Stimulated activated CD8-positive, alpha-beta memory T cell treated with anti-CD3 and anti-CD28 coated beads, Interleukin-2, amount 100 ng/mL, for 48 hours (primary cell): ENCODE measurements at places on chromosomes 3 and 15.

DNA sequence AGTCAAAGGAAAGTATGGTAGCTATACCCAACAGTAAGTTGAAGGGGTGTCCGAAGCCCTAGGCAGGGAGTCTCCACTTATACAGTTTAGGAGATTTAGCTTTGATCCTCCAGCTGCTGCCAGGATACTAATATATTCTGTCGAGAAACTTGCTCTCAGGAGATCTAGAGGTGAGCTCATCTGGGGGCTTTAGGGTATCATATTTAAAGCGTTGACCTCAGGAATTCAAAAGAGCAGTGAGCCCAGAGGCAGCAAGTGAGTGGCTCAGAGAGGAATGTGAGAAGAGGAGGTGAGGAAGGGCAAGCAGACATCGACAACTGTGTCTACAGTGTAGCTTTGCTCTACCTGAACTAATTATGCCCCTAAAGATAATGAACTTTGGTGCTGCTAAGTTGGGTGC, 245.1 kb upstream of the LRTM1 start:
- no peak for DNase-seq

- DNase-seq = no peak
Observed at GRCh38 chr15:36959746-36960145, 140.6 kb downstream of the MEIS2 start.

- no peak for DNase-seq
Observed at GRCh38 chr3:6601374-6601773, 259.5 kb upstream of the GRM7 start.

DNA sequence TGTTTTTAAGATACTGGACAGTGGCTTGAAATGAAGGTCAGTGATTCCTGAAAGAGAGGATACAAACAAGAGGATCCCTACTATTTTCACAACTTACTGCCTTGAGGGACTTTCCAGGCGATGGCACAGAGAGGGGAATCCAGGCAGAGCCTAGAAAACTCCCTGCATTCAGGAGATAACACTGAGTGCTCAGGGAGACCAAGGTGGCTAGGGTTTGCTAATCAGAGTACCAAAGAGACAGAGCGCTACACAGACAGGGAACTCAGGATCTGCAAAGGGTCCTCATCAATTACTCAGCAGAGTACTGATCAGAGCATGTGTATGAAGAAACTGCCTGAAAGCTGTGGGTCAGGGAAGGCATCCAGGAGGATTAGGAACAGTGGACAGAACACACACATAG, 11.7 kb upstream of the MRPS22 start:
- no peak for DNase-seq

DNA sequence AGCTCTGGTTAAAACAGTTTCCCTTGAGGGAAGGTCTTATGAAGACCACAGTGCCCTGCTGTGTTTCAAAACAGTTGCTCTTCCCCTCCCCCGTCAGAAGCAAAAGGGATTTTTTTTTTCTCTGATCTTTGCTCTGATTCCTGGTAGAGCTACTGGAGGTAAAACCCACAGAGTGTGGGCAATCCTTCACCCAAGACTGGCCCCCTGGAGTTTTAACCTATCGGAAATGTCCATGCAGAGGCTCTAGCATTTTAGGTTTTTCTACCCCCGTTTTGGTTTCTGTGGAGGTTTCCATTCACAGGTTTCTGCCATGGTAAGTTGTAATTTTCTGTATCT, 27.7 kb downstream of the GRM2 start:
- peak; percentile 12 for DNase-seq

- DNase-seq = no peak
Observed at GRCh38 chr15:39326306-39326975, 254.4 kb upstream of the THBS1 start.

GRCh38 chr3:110344897-110345767, 726.5 kb upstream of the NECTIN3 start:
- DNase-seq = no peak

DNA sequence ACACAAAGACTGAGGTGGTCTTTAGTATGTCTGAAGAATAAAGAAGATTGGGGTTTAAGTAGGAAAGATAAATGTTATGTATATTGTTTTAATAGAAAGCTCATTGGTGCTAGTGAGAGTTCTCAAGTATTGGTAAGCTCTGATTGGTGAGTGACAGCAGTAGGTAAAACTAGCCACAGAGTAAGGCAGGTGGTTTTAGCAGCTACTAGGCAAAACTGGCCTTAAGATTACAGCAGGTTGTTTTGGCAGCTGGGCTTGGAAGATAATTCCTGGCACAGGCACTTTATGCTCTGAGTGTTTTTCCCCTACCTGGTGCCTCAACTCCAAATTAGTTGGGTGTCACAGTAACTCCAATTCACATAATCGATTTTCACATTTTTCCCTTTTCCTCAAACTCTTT, 66.3 kb downstream of the STAG1 start:
- DNase-seq = no peak

GRCh38 chr3:133038089-133038730, at the start of gene TMEM108:
TSS of gene TMEM108 (plus strand) at chr3:133038391.
- DNase-seq = no peak

DNA sequence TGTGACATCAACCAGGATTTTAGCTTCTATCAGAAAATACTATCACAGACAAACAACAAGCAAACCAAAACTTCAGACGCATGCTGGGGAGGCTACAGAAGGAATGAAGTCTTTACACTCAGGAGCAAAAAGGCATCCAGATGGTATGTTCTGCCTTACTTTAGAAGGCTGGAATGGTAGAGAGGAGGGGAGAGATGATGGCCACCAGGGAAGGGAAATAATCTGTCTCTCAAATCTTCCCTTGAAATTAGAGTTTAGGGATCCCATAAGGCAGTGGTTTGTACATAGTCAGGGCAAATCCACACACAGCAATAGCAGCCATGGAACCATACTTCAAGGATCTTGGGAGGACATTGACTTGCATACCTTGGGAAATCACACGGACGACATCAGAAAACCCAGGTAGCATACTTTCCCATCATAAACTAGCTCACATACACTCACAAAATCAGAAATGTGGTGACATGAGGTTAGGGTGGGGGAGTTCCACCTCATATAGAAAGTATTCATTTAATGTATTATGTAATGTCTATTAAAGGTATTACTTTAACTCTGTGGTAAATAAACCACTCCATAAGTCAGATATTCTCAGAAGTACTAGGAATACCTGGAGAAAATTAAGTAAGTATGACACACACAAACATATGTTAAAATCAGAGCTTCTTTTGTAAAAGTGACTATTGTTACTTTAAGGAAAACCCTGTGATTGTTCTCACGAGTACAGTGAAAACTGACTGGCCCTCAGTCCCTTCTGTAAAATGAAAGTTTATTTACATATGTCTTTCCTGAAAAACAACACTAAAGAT, 9.4 kb downstream of the BTLA start:
- DNase-seq = no peak

GRCh38 chr3:25235031-25235430, 193.0 kb upstream of the RARB start:
- no peak for DNase-seq

DNA sequence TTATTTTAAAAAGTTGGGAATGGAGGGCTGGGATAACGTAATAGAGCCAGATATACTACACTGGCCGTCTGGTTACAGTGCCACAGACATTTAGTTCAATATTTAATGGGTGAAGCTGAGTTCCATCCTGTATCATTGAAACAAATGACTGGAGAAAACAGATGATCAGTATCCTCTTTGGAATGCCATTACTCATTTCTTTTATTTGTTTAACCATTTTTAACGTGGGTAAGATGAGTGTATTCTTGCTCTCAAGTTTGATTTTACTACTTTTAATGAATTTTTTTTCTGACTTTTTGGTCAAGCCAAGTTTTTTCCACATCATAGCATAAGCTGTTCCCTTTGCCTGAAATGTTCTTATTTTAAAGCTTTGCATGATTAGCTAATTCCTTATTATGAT, 53.9 kb upstream of the GRM7 start:
- DNase-seq = no peak

DNA sequence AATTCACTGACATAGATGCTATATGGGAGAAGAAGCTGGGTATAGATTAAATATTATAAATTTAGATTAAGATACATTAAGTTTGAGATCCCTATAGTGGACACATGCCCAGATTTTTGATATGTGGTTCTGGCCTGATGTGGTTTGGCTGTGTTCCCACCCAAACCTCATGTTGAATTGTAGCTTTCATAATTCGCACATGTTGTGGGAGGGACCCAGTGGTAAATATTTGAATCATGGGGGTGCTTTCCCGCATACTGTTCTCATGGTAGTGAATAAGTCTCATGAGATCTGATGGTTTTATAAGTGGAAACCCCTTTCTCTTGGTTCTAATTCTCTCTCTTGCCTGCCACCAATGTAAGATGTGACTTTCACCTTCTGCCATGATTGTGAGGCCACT, 189.4 kb upstream of the CD96 start:
- DNase-seq = no peak

GRCh38 chr15:51647128-51647562, 24.6 kb upstream of the DMXL2 start:
- DNase-seq = no peak

DNA sequence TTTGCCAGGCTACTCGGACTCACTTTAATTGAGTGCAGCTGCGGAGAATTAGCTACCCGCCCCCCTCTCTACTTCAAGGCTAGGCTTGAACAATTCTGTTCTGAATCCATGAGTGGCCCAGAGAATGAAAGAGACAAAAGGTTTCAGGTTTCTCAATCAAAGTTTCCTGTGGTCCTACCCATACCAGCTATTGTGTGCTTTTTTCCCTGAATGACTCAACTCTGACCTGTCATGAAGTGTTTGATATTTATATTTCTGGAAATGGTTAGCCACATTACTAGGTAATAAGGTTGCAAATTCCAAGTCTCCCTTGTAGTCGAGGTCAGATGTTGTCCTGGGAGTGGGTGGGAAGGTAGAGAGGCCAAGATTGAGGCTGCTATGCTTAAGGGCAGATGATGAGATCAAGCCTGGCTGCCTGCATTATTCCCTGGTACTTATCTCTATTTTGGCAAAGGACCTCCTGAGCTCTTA, 392.7 kb upstream of the TBL1XR1 start:
- DNase-seq = no peak

DNA sequence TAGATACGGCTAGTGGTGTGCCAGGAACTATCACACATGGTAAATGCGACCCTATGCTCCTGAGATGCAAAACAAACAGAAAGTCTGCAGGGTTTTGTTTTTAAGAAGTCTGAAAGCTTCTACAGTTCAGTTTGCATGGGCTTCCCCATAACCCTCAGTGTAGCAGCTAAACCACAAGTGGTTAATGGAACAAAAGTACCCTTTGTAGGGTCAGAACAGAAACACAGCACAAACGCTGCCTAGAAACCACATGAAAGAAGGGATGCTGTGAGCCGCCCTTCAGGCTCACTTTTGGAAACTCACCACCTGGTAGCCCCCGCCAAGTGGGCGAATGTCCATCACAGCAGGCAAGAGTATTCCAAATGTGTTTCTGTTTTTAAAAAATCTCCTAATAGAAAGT, 46.2 kb downstream of the CTDSPL start:
- no peak for DNase-seq

DNA sequence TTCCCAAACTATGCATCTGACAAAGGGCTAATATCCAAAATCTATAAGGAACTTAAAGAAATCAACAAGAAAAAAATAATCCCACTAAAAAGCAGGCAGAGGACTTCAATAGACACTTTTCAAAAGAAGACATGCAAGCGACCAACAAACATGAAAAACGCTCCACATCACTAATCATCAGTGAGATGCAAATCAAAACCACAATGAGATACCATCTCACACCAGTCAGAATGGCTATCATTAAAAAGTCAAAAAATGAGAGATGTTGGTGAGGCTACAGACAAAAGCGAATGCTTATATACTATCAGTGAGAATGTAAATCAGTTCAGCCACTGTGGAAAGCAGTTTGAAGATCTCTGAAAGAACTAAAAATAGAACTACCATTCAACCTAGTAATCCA, 20.2 kb downstream of the CFAP44 start:
- no peak for DNase-seq

DNA sequence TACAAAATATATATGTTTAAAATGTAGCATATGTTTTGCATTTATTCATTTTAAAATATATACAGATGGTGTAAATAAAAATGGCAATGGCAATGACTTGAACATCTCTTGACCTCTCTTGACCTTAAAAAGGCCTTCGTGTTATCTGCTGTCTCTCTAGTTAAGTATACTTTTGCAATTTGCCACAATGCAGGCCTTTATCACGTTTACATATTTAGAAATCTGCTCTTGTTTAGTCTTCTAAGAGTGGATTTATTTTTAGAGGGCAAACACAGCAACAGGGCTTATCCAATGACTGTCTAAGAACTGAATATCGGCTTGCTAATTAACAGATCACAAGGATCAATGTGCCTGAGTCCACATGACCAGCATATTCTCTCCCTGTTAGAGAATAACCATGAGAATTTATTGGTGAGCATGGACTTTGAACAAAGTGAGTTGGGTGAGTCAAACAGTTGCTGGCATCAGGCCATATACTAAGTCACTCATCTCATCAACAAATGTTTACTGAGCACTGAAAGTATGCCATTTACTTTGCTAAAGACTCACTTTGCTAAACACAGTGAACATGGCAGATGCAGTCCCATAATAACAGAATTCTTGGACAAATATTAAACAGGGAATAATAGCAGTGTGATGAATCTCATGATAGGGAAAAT, 48.2 kb downstream of the MDFIC2 start:
- no peak for DNase-seq

GRCh38 chr3:31695280-31696008, 162.7 kb downstream of the STT3B start:
- no peak for DNase-seq

GRCh38 chr3:7977245-7978086, 524.2 kb upstream of the LMCD1 start:
- DNase-seq = no peak

- DNase-seq = no peak
Observed at GRCh38 chr3:127978636-127979035, 63.6 kb downstream of the KBTBD12 start.

DNA sequence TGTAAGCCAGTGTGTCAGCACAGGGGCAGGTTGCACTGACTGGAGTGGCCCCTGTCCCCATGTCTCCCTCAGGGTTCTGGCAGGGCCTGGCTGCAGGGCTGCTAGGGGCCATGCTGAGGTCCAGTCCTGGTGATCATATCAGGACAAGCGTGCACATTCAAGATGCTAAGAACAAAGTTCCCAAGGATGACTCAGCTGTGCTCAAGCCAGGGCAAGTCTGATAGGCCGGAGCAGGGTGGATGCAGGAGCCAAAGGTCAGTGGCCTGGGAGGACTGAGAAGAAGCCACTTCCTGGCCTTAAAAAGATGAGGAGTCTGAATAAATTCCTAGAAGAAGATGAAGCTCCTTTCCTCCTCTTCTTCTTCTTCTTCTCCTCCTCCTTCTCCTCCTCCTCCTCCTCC, 353.2 kb downstream of the AGBL1 start:
- no peak for DNase-seq

DNA sequence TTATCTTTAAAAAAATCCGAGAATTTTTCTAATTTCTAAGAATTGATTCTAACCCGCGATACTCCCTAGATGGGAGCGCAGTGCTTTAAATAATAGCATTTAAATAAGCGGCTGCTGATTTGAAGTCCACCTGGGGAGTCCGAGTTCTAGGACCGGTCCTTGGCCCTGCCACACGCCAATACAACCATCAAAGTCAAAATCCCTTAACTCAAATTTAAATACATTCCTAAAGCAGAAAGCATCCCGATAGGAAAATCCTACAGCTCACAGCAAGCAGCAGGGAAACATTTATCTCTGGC, 508 bp upstream of the ECT2 start:
- no peak for DNase-seq
